ENCODE measurements at places on chromosomes 7 and 10.

DNA sequence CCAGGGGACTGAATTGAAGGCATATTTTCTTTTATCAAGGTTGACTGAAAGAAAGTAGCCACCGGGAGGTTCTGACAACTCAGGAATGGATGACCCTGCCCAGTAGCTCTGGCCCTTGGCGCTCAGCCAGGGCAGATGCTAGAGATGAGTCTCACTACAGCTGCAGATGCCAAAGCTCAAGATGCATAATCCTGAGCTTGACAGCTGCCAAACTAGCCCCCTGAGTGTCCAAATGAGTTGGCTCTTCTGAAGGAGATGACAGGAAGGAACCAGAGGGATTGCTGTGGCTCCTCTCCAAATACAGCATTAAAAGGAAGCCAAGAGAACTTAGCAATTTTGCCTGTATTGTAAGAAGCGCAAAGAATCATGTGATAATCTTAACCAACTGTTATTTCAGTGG, 78.4 kb downstream of the NXPH1 start:
- DNase-seq = no peak

DNA sequence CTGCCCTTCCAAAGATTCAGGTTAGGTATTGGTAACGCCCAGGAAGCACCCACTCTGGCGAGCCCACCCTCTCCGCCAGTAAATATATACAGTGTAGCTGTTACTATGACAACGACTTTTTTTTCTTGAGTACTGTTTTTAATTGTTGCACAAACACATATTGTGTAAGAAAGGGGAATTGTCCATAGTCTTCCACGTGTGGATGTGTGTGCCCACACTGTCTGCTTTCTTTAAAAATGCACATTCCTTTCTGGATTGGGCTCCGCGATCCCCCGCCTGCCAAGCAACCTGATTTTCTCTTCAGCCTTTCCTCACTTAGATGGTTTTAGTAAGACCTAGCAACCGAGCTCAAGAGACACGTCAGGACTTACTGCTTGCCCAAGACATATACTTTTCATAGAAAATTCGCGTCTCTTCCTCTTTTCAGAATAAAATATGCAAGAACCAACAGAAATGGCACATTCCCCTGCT, 247.8 kb downstream of the EBF3 start:
- no peak for DNase-seq

GRCh38 chr10:96288151-96288621, 16.0 kb upstream of the DNTT start:
- no peak for DNase-seq

DNA sequence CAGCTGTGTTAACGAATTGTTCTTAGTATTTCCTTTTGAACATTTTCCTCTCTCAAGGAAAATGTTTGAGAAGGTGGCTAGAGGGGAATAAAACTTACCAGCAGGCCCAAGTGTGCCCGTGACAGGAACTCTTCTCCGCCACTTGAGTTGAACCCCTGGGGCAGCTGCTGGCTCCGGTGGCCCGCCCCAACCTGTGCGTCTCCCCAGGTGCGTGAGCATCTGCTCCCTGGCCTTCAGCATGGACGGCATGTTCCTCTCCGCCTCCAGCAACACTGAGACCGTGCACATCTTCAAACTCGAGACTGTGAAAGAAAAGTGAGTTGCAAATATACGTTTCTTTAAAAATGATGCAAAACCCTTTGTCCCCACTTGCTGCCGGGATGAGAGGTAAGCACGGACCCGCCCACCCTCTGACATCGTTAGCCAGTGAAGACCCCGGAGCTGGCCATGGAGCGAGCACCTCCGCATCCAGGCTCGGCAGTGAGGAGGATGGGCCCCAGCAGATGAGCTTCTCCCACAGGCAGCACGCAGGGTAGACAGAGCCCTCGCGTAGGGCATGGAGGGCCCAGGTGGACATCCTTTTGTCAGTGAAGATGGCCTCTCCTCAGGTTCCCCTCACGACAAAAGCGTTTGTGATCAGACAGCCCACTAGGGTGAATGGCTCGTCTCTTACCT, 35.7 kb downstream of the WIPI2 start:
- no peak for DNase-seq

DNA sequence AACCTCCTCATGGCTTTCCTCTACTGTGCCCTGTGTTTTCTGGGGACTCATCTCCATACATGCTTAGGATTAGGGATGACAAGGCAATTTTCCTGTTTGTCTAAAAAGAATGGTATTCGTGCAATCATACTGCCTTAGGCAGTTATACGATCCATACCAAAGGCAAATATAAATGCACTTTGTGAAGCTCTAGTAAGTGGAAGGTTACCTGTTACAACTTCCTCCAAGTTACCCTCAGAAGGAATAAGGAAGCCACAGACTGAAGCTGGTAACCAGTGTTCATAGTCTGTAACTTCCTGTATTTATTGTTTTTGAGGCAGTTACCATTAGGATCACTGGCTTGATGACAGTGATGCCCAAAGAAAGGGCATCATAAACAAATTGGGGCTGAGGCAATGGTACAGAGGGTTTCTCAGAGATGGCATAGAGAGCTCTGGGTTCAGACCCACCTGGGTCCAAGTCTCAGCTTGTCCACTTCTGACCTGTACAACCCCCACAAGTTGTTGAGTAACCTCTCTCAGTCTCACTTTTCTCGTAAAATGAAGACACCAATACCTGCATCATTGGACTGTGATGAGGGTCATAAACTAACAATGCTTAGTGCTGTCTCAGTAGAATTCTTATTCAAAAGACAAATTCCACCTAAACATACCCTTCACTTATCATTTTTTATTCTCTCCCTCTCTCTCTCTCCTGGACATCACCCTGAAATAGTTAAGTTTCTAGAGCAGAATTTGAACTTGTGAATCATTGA, 138.2 kb downstream of the ELMO1 start:
- no peak for DNase-seq

- DNase-seq = no peak
These were observed 200.7 kb upstream of the ZMIZ1 start for GRCh38 chr10:78868048-78868447.

GRCh38 chr10:11242443-11243387, 225.0 kb downstream of the CELF2 start:
- no peak for DNase-seq

Data from activated CD4-positive, alpha-beta T cell treated with anti-CD3 and anti-CD28 coated beads, Interleukin-2, amount 50 U/mL, for 24 hours (primary cell).